Stimulated activated CD8-positive, alpha-beta memory T cell treated with anti-CD3 and anti-CD28 coated beads, Interleukin-12 subunit alpha, Interleukin-12 subunit beta, amount 100 ng/mL, for 4 hours (primary cell): ENCODE measurements at places on chromosomes 3 and 15.

DNA sequence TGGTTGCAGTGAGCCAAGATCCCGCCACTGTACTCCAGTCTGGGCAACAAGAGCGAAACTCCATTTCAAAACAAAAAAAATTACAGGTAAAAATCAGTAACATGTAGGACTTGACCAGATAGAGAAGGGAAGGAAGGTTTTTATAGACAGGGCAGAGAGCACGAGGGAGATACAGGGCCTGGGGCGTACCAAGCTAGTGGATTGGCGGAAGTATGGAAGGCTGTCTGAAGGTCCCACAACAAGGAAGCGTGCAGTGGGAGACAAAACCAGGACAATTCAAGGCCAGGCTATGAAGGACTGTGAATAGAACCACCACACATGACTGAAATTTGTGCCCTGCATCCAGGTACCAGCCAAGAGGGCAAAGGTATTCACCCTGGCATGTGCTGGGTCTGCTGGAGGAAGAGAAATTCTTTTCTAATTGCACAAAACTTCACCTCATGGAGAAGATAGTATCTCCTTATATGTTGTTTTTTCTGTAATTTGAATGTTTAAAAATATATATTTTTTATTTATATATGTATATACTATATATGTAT, 33.0 kb upstream of the BCL2A1 start:
- DNase-seq, result no peak

GRCh38 chr15:60854858-60855564, 374.1 kb downstream of the RORA start:
- DNase-seq, result no peak

GRCh38 chr3:153070511-153070868, 91.5 kb upstream of the RAP2B start:
- no peak for DNase-seq

- no peak for DNase-seq
Observed at GRCh38 chr15:64236156-64236894, 73.5 kb upstream of the PPIB start.

GRCh38 chr3:7241584-7242302, 380.8 kb downstream of the GRM7 start:
- no peak for DNase-seq

DNA sequence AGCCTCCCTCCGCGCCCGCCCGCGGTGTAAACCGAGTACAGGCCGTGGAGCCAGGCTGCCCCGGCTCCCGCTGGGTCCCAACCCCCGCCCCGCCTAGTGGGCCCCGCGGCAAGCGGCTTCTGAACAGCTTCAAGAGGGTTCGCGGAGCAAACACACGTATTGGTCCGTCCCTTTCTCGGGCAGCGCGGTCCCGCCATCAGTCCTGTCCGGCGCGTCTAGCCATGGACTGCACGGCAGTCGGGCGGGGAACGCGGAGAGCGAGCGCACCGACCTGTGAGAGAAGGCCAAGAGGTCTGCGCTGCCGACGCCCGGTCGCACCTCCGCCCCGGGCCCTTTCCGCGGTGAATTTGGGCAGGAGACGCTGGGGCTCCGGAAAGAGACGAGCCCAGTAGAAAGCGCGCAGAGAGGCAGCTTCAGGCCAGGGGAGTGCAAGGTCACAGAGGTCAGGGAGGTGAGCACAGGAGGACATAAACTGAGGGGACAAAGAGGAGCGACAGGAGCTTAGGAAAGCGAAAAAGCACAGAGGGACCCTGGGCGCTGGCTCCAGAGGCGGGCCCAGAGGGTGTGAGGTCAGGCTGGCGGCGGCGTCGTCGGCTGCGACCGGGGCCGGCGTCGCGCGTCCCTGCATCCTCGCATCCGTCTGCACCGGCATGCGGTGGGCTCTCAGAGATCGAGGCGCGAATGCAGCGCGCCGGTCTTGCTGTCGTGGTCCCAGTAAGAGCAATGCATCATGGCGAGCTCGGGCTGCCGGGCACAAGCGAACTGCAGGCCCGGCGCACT, 1.8 kb downstream of the FOXL2 start:
- DNase-seq, result no peak

- no peak for DNase-seq
Observed at GRCh38 chr15:89072277-89072869, 15.9 kb upstream of the ABHD2 start.

- DNase-seq, result no peak
Observed at GRCh38 chr3:71752831-71753700, 589 bp upstream of the GPR27 start.

GRCh38 chr3:79203144-79203519, 564.7 kb downstream of the ROBO1 start:
- DNase-seq, result no peak

GRCh38 chr3:131699001-131699400, 196.2 kb upstream of the MRPL3 start:
- no peak for DNase-seq

DNA sequence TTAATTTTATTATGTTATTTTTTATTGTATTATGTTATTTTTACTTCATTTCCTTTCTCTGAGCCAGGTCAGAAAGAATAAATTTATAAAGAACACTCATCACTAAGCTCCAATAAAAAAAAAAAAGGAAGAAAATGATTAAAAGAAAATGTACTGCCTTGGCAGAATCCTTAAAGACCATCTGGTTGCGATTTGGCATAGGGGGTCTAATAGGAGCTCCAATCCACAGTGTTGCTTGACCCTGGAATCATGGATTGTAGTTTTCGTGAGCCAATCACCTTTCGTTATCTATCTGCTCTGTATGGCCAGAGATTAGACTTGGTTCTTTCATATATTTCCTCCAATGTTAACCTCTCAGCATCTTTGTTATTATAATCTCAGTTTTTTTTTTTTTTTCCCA, 421.8 kb upstream of the MCTP2 start:
- DNase-seq, result no peak

- DNase-seq, result no peak
Observed at GRCh38 chr15:56919609-56920366, 1.3 kb downstream of the TCF12 start.

GRCh38 chr3:178084938-178085816, 451.1 kb upstream of the KCNMB2 start:
- DNase-seq, result no peak

DNA sequence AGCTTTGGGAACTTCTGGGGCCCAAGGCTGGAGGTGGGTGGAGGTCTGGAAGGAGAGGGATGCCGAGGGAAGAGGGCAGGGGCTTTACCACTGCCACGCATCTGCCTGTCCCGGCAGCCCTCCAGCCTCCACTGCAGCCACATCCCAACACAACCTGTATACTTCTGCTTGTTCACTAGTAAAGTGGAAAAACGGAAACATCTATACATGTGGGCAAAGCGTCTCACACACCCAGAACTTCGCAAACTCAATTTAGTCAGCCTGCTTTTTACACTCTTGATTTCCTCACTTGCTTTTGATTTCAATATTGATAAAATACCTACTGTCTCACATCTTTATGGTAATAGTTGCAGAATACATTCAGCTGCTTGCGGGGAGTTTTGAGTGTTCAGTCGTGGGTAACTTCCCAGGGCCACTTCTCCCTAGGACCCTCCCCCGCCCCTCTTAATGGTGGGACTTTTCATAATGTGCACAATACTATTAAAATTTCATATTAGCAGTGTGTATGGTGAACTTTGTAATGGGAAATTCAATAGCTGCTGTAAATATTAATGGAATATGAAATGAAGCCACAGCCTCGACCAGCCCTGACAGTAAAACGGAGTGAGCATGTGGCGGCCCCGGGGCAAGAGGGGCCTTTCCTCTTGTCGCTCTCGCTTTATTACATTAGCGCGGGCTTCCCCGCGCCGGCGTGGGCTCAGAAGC, 85.2 kb downstream of the NR2F2 start:
- no peak for DNase-seq

DNA sequence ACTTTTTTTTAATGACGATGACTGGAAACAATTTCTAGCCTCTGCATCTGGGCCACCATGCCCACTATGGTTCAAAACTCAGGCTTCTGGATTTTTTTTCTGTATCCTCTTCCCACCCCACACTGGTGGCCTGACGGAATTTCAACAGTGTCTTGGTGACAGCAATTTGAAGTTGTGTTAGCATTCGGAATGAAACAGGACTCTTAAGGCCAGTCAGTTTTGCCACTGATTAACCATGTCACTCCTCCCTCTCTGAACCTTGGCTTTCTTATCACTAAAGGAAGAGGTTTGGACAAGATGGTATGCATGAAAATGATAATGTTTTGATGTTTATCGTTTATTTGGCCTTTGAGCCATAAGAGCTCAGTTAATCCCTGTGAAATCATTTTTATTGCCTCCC, 41.6 kb upstream of the BDH1 start:
- DNase-seq, result no peak

DNA sequence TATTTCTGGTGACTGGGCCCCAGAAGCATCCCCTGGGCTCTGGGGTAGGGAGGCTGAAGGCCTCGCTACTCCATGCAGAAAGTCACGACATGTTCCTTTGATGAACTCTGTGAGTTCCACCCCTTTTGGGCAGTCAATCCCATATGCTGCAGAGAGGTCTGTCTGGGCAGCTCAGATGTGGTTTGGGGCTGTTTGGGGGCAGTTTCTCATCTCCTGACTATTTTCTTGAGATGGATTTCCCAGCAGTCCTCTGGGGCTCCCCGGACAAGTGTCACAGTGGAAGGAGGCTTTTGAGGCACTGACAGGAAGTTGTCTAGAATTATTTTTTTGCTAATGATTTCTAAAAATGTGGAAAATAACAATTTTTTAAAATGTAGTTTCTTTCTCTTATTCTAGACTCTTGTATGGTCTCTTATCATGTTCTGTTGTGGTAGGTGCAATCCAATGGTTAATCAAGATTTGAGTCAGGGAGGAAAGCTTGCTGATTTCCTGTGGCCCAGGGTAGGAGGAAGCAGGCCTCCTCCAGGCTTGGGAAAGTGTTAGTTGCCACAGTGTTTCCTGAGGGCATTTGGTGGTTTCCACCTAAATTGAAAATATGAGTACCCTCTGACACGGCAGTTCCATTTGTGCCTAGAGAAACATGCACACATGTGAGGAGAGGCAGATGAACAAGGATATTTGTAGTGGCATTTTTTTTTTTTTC, 19.9 kb upstream of the TATDN2 start:
- no peak for DNase-seq

GRCh38 chr15:45187578-45187893, 230 bp downstream of the SHF start:
- peak; percentile 14 for DNase-seq

DNA sequence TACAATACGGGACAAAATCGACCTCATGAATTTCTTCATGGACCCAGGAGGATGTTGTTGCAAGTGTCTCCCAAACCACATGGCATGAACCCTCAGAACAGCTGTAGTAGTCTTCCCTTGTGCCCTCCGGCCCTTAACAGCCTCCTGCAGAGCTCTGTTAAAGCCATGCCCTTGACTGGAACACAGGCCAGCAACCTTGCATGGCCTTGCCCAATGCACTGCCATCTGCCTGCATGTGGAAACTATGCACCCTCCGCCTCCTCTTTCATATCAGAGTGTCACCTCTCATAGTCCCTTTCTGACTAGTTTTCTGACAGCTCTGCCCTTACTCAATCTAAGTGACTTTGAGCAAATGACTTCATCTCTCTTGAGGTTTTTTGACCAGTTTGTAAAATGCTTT, 39.4 kb upstream of the TRIM71 start:
- DNase-seq, result no peak

- DNase-seq, result no peak
Observed at GRCh38 chr15:52018244-52018643, 775 bp upstream of the MAPK6 start.

- no peak for DNase-seq
Observed at GRCh38 chr15:91635080-91635479, 218.4 kb upstream of the SLCO3A1 start.

GRCh38 chr3:131072845-131073244, 46.2 kb downstream of the NEK11 start:
- DNase-seq, result no peak

DNA sequence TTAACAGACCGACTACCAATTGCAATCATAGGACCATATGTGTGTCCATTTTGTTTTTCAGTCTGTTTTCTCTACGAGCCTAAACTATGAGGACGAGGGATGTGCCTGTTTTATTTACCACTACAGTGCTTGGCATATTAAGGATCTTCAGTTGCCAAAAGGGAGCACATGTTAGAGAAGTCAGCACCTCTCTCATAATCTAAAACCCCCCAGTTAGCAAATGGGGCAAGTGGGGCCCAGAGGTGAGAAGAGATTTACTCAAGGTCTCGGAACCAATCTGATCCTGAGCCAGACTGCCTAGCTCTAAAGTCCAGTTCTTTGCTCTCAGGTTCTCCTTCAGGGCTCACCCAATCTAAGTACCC, 578 bp upstream of the PODXL2 start:
- DNase-seq, result no peak

- no peak for DNase-seq
Observed at GRCh38 chr3:45665101-45665572, 24.1 kb upstream of the SACM1L start.

DNA sequence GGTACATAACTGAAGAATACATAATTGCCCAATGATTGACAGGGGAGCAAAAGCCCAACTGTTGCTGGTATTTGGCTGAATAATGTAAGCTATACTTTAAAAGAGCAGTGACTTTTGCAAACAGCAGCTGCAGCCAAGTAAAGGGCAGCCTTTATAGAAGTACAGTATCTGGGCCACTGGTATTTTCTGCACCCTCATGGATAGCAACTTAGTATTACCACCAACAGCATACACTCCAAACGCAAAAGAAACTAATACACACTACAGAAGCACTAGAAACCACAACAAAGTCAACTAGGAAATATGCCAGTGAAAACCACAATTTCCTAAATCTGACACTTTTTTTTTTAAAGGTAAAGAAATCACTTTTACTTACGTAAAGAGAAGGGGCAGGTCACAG, 206.1 kb downstream of the TIGIT start:
- DNase-seq, result no peak

DNA sequence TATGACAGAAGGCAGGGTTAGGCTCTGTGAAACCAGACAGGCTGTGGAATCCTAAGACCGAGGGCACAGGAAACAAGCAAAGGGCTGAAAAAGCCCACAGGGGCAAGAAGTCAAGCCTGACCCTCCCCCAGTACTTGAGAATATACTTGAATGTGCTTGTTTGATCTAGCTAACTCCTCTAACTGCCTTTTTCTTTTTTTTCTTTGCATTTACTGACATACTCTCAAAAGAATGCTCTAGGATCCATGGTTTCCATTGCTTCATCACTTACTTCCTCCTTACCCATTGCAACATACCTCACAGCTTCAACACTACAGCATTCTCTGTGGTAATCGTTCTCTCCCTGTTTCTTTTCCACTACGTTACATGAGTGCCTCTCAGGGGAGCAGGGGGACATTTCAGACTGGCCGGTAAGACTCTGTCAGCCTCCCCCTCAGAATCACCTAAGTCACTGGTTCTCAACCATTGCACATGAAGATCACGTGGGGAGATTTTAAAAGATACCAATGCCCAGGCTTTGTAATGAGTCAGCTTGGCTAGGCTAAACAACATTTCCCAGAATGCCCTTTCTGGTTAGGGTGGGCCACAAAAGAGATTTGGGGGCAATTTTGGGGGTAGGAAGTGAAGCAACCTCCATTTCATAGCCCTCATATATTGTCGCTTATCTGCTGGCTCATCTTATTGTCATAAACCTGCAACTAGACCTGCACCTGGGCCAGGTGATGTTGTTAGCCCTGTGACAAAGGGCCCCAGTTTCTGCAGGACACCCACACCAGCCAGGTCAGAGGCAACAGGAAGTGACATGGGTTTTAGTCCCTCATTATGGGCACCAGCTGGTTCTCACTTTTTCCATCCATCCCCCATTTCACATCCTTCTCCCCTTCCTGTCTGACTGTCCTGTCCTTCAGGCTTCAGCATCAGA, 24.6 kb upstream of the RSL24D1 start:
- DNase-seq, result no peak
